Immature natural killer cell (primary cell): ENCODE measurements at places on chromosomes 7 and 10. TPM values are rescaled to one million over a fixed set of nuclear protein-coding genes. Genes with fewer than 3 reads are reported as not detected.

- H3K4me3 ChIP-seq = no peak overlapping the region
- H3K27ac ChIP-seq = no peak overlapping the region
- DNase-seq = no peak
Observed at GRCh38 chr10:48506147-48506917, 98.5 kb downstream of the ARHGAP22 start.

DNA sequence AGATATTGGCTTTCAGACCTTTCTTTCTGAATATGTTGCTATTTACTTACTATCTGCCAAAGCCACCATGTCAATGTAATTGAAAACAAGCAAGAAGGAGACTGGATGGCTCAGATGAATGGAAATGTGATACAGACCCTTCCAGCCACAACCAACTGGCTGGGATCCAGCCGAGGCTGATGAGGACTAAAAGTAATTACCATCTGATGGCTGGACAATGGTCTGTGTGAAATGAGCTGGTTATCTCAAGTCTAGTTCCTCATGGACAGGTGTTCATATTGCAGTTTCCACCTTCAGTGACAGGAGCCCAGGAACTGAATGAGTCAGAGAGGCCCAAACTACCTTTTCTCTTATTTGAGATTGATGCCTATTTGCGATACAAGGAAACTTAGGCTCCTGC lies 267.5 kb downstream of the GATA3 start:
- no peak overlapping the region for H3K4me3 ChIP-seq
- no peak for DNase-seq
- H3K36me3 ChIP-seq = no peaks in the 10 kb centered on the region

- H3K27me3 ChIP-seq = peaks cover 4% of the 10 kb centered on the region
- no peak overlapping the region for H3K4me3 ChIP-seq
- no peak for DNase-seq
- no peak overlapping the region for H3K27ac ChIP-seq
- no peaks in the 10 kb centered on the region for H3K36me3 ChIP-seq
Observed at GRCh38 chr10:78404296-78404695, 370.6 kb downstream of the RPS24 start.

The CPA4 gene
- not detected for polyA plus RNA-seq

The KNDC1 gene
- polyA plus RNA-seq = not detected

The CYP2C18 gene
- not detected for polyA plus RNA-seq

The CYP3A4 gene
- not detected for polyA plus RNA-seq

GRCh38 chr10:92483539-92483938 lies 90.4 kb downstream of the IDE start:
- peaks cover 51% of the 10 kb centered on the region for H3K36me3 ChIP-seq
- H3K4me3 ChIP-seq = no peak overlapping the region
- DNase-seq = no peak
- no peak overlapping the region for H3K27ac ChIP-seq

The PRSS2 gene
- not detected for polyA plus RNA-seq

The FGF8 gene
- polyA plus RNA-seq = not detected

DNA sequence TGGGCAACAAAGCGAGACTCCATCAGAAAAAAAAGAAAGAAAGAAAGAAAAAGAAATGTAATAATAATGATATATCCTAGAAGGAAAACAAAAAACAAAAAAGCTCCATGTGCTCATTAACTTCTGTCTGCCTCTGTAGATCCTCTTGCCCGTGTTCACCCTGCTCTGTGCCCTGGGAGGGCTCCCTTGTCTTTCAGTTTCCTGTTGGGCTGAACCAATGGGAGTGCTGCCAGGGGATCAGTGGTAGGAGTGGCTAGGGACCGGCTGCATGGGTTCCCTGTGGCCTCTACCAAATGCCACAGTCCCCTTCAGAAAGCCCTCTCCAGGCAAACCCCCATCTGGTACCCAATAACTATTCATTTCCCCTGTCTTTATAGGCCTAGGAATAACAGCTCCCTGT lies 51.8 kb upstream of the PARD3 start:
- no peak for DNase-seq
- H3K4me1 ChIP-seq = no peaks in the 10 kb centered on the region
- no peaks in the 10 kb centered on the region for H3K36me3 ChIP-seq
- H3K27ac ChIP-seq = no peak overlapping the region
- no peaks in the 10 kb centered on the region for H3K27me3 ChIP-seq
- H3K4me3 ChIP-seq = no peak overlapping the region

GRCh38 chr7:104255616-104256015 lies 47.8 kb upstream of the ORC5 start:
- peaks cover 7% of the 10 kb centered on the region for H3K27me3 ChIP-seq
- H3K27ac ChIP-seq = no peak overlapping the region
- H3K4me3 ChIP-seq = no peak overlapping the region
- H3K36me3 ChIP-seq = no peaks in the 10 kb centered on the region

DNA sequence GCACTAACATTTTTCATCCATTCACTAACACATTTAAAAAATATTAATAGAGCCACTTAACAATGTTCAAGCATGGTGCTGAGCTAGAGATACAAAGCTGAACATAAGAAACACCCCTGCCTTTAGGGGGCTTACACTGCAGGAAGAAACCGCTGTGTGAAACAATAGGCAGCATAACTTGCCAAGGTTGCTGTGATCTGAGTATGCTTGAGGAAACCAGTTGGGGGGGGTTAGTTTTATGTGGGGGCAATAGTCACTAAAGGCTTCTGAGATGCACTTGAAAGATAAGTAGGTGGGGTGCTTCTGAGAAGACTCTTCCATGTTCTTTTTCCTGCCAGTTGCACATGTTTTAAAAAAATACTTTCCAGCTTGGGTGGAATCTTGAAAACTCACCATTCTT lies 2.8 kb downstream of the RBM17 start:
- H3K27ac ChIP-seq = peak overlapping the region; percentile 60
- peaks cover 6% of the 10 kb centered on the region for H3K27me3 ChIP-seq
- no peaks in the 10 kb centered on the region for H3K36me3 ChIP-seq
- DNase-seq = no peak

- H3K4me1 ChIP-seq = no peaks in the 10 kb centered on the region
- no peak overlapping the region for H3K4me3 ChIP-seq
- no peaks in the 10 kb centered on the region for H3K36me3 ChIP-seq
- H3K27ac ChIP-seq = no peak overlapping the region
- H3K27me3 ChIP-seq = peaks cover 5% of the 10 kb centered on the region
- DNase-seq = no peak
Observed at GRCh38 chr7:24521917-24522623, 51.2 kb upstream of the PALS2 start.
